ENCODE measurements at places on chromosomes 7 and 10. TPM values are rescaled to one million over a fixed set of nuclear protein-coding genes. Genes with fewer than 3 reads are reported as not detected.

Gene CUZD1
- total RNA-seq, result 4.9 TPM

Gene RNF32
- 0.41 TPM for total RNA-seq

Gene SPDYE16
- 0.33 TPM for total RNA-seq

Gene STEAP1B
- 0.44 TPM for total RNA-seq

Gene RARRES2
- not detected for total RNA-seq

Gene SPAM1
- not detected for total RNA-seq

Gene TRIL
- total RNA-seq, result not detected

Gene PHF14
- total RNA-seq, result 29.8 TPM

Gene PPP3CB
- total RNA-seq, result 36.0 TPM

Gene FAM25A
- not detected for total RNA-seq

Gene JMJD1C
- 193 TPM for total RNA-seq

Gene MYH16
- not detected for total RNA-seq

Gene PDE1C
- not detected for total RNA-seq

Gene MPP7
- 24.0 TPM for total RNA-seq

Gene CYP17A1
- total RNA-seq, result not detected

Gene TMEM176B
- total RNA-seq, result 0.30 TPM

Gene EPO
- total RNA-seq, result not detected

Gene OPN1SW
- not detected for total RNA-seq

Gene TRIM74
- 6.3 TPM for total RNA-seq

Gene OPN4
- total RNA-seq, result not detected

Gene PTPRN2
- 0.82 TPM for total RNA-seq

Gene PKD1L1
- total RNA-seq, result 0.38 TPM

Gene NEUROG3
- not detected for total RNA-seq

Gene RAPGEF5
- 0.12 TPM for total RNA-seq

Gene CYP2C19
- total RNA-seq, result not detected

Gene MASTL
- total RNA-seq, result 4.2 TPM

Gene FFAR4
- not detected for total RNA-seq

Gene POLL
- 52.6 TPM for total RNA-seq
